ENCODE measurements at places on chromosomes 2 and 18.

GRCh38 chr2:76667821-76668271 lies 854.3 kb downstream of the LRRTM4 start:
- DNase-seq: no peak

DNA sequence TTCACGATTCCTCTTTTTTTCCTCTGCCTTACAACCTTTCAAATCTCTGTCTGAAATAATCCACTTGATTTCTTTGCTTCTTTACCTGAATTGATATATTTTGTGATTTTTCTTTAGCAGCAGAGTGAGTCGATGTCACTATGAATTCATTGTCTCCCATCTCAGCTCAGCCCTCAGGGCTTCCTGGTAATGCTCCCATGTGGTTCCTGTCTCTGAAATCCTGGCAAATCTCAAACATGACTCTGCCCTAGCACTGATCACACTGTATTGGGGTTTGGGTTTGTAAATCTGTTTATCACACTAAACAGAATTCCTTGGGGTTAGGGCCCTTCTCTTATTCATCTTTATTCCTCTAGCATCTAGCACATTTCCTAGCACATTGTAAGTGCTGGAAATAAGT lies 43.0 kb upstream of the MSTN start:
- no peak for DNase-seq

DNA sequence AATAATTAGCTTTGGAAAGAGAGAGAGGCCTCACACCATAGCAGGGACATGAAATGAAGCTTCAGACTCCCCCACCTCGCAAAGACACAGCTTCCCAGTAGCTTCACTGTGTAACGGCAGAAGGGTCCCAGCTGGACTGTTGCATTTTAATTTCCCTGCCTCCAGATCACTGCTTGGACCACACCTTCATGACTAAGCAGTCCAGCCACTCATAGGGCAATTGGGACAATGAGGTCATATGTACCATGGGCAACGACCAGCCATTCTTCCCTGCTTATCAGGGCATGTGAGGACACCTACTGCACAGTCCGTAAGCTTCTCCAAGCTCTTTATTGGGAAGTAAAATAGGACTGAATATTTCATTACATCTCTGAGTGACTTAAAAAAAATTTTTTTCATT lies 183.0 kb downstream of the MREG start:
- DNase-seq: no peak

- DNase-seq: no peak
Measured at GRCh38 chr18:23131693-23132319, 3.5 kb upstream of the CABLES1 start.

GRCh38 chr2:7203056-7203467 lies 285.9 kb downstream of the RNF144A start:
- peak; percentile 13 for DNase-seq

GRCh38 chr2:26692897-26693849 lies 651 bp downstream of the KCNK3 start:
- DNase-seq: no peak

- DNase-seq: no peak
Measured at GRCh38 chr2:33336036-33336625, 140.3 kb upstream of the RASGRP3 start.

GRCh38 chr18:59123588-59124369 lies 15.9 kb upstream of the SEC11C start:
- DNase-seq: no peak

- DNase-seq: no peak
Measured at GRCh38 chr18:61785588-61785987, 107.2 kb downstream of the RNF152 start.

GRCh38 chr2:215847056-215847455 lies 166.3 kb downstream of the MREG start:
- no peak for DNase-seq

GRCh38 chr2:37769551-37769950 lies 98.1 kb upstream of the CDC42EP3 start:
- DNase-seq: no peak

- DNase-seq: no peak
Measured at GRCh38 chr18:11179959-11180519, 30.7 kb upstream of the PIEZO2 start.

DNA sequence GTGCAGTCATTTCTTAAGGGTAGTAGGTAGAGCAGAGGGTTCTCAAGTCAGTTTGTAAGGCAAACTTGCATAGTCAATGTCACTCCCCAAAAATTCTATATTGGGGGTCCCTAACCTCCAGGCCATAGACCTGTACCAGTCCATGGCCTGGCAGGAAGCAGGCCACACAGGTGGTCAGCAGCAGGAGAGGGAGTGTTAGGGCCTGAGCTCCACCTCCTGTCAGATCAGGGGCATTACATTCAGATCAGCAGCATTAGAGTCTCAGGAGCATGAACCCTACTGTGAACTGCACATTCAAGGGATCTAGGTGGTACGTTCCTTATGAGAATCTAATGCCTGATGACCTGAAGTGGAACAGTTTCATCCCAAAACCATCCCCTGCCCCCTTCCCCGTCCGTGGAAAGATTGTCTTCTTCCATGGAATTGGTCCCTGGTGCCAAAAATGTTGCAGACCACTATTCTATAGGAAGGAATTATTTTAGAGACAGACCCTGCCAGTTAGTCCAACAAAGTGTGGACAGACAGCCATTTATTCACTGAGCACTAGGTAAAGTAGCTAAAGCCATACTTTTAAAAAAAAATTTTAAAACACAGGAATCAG lies 6.7 kb downstream of the COA5 start:
- DNase-seq: no peak

DNA sequence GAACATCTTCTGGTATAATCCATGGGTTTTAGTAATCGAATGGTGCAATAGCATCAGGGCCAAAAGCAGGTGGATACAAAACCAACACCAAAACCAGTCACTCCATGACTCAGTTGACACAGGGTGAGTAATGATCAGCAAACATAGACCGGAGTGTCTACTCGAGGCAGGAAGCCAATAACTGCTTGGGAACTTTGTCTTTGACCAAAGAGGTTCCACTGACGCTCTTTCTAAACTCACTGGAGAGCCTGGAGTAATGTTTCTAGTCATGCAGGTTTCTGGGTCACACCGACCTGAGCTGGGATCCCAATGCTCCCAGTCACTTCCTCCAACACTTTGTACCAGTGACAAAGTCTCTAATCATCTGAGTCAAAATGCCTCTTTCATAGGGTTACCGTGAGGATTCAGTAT lies 30.9 kb downstream of the MREG start:
- no peak for DNase-seq

Data from effector memory CD4-positive, alpha-beta T cell (primary cell).